ELR (cell line): ENCODE measurements at places on chromosomes 3 and 15.

DNA sequence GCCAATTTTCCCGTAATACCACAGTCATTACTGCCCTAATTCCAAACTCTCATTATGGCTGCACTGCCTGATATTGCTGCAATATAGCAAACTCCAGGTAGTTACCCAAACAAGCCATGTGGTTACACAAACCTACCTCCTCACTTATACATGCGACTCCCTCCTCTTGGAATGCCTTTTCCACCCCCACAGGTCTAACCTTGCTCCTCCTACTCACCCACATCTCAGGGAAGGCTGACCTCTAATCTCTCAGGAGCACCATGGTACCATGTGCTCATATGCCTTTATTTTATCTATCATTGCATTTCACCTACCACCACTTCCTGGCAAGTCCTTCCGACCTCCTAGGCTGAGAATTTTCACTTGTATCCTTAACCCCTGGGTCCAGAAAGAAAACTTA is 2.9 kb downstream of the RBPMS2 start:
- DNase-seq = no peak

GRCh38 chr15:44536302-44536961 is 515 bp upstream of the EIF3J start:
- DNase-seq = peak; percentile 88

- no peak for DNase-seq
These were observed 46.3 kb downstream of the ZBTB20 start for GRCh38 chr3:115100806-115101205.

GRCh38 chr3:146050691-146051090 is 110.3 kb downstream of the PLOD2 start:
- DNase-seq = no peak

DNA sequence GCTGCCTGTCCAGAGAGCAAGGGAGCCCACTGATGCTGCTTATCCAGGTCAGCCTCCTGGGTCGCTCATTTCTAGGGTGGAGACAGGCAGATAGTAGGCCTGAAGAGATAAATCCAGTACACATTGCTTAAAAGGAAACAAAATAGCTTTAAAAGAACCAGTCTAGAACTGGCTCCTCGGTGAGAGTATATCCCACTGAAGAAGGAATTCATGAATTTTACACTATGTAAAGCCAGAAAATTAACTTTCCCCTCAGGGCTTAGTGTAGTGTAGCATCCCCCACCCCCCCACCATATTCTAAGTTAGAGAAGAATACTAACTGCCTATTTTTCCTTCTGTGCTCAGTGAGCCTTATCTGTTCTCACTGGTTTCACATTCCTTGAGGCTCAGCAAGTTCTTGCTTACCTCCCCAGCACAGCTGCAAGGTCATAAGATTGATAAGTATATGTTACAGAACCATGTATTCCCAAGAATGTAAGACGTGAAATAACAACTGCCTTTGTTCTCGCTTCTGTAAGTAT is 30.5 kb upstream of the NOX5 start:
- no peak for DNase-seq

GRCh38 chr3:71063773-71064290 is 519.7 kb downstream of the FOXP1 start:
- peak; percentile 74 for DNase-seq

DNA sequence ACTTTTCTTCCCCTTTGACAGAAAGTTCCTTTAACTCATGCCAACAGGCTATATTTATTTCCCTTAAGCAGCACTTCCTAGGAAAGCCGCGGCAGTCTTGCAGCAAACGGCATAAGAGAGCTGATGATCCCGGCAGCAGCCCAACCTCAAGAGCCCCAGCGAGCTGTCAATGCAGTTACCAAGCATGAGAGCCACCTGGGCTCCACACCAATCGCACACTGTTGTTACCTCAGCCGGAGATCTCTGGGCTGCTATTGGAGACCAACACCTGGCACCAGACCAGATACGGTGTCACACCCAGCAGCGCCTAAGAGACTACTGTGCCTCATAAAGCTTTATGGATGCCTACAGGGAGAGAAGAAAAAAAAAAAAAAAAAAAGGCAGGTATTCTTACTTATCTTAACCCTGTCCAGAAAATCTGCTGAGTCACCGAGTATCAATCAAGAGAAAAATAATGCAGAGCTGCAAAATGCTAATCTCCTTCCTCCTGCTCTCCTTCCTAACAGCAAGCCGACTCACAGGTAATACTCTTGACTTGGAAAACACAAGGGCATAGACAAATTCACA is 11.7 kb downstream of the ABCC5 start:
- no peak for DNase-seq

DNA sequence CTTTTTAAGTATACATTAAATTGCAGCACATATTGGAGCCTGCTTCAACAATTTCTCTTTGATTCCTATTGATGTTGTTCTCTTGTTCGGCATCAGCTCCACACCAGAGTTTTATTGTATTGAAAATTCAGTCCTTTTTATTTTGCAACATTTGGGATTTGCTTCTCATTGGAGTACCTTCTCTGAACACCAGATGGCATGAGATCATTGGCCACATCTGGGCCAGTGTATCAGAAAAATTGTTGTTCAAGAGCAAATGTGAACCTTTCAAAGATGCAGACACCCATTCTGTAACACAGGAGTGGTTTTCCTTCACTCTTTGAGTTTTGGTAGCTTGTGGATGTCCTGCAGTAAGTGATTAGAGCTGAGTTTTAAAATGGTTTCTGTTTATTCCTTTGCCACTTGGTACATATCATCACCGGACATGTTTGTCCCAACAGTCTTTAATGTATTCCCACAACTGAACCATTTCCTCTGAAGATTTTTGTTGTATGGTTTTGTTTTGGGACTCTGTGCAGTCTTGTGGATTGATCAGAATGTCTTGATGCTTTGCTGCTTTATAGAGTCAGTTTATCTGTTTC is 96.1 kb downstream of the MCTP2 start:
- DNase-seq = peak; percentile 19

- peak; percentile 44 for DNase-seq
These were observed 220.0 kb downstream of the FAM43A start for GRCh38 chr3:194905696-194906095.

- no peak for DNase-seq
These were observed 141.5 kb upstream of the TPM1 start for GRCh38 chr15:62901087-62901486.

- DNase-seq = no peak
These were observed 92.4 kb upstream of the THBS1 start for GRCh38 chr15:39488516-39488915.

DNA sequence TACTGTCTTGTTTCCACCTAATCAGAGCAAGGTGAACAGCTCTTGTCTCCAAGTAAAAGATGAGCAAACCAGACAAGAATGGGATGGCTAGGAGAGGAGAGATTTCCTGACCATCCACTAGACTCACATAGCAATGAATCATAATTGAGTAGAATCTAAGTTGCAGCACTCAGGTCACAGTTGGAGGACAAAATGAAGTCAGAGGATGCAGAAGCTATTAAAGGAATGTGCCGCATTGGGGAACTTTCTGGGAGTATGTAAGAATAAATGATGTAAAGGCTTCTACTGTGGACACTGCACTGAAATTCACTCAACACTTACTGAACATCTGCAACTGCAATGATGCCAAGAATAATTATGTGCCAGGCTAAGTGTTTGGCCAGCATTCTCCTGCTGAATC is 217.4 kb upstream of the WNT5A start:
- peak; percentile 57 for DNase-seq

- peak; percentile 90 for DNase-seq
These were observed 19.8 kb downstream of the IL1RAP start for GRCh38 chr3:190533511-190534281.

GRCh38 chr15:85414495-85414894 is 34.1 kb downstream of the AKAP13 start:
- peak; percentile 48 for DNase-seq

- peak; percentile 79 for DNase-seq
These were observed 372.3 kb upstream of the IL12A start for GRCh38 chr3:159616234-159616825.

DNA sequence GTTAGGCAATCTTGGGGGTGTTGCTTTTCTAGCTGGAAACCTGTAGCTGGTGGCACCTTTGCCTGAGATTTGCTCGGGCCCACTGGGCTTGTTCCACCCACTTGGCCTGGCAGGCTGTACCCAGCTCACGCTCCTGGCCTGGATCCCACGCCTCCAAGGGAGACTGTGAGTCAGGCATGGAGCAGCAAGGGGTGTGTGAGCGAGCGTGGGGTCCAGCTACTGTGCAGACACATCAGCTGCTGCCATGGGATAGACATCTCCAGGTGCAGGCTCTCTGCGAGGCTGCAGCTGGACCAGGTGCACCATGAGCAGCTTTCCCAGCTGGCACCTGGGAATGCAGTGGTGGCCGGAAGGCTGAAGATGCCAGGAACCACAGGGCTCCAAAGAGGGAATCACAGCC is 36.0 kb downstream of the NR1D2 start:
- DNase-seq = peak; percentile 10

DNA sequence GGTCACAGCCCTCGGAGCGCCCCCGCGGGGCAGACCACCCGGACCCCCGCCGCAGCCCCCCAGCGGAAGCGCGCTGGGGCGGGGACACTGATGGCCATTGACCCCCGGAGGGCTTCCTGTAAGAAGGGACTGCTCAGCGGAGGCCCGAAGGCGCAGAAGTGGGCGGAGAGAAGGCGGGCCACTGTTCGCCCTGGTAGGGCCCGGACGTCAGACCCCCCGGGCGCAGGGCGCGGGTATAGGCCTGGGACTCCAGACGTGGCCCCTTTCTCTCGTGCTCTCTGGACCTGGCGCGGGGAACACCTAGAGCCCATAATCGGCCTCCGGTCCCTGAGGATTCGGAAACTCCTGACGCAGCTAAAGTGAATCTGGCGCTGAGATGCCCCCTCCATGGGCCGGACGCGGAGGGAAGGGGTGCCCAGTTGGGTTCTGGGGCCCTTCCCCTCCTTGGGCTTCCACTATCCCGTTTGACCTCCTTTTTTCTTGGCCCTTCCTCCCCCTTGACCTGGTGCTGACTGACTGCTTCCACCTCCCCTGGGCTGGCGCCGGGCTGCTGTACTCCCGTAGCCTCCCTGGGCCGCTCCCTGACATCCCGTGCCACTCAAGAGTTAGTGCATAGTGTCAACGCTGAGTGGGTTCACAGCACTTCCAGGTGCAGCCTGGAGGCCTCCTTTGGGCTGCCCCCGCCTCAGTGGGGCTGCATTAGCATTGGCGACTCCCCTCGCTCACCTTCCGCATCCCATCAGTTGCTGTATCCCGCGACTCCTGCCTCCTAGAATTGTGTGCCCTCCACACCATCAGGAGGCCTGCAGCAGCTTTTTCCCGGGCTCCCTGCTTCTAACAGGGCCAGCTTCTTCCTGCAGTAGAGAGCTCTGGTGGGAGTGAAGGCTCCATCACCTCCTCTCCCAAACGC is 694 bp downstream of the ABTB1 start:
- peak; percentile 68 for DNase-seq

- DNase-seq = peak; percentile 88
These were observed at the start of gene MLH1 for GRCh38 chr3:36993326-36994283. Gene MLH1, plus strand, starts transcription at chr3:36993518. Its CDS starts 30 bp downstream, at chr3:36993548.

GRCh38 chr15:33932734-33933133 is 35.6 kb upstream of the CHRM5 start:
- no peak for DNase-seq

DNA sequence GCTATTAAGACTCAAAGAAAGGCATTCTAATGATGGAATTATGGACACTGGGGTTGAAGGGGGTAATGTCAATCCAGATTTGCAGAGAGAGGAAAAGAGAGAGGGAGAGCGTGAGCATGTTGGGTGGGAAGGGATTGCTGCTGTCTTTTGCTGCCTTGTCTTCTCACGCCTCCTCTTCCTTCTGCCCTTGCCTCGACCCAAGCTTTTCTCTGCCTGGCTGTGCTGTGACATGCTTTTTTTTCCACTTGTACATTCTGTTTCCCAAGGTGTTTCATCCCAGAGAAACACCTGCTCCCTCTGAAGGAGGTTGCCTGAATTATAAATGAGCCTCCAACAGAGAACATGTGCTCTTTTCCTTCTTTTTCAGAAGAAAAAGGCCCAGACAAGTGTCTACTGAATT is 80.3 kb downstream of the BDH1 start:
- DNase-seq = no peak

- DNase-seq = no peak
These were observed 84.0 kb upstream of the CACNA2D3 start for GRCh38 chr3:54038391-54038790.
